ENCODE measurements at places on chromosomes 1 and 21. TPM values are rescaled to one million over a fixed set of nuclear protein-coding genes. Genes with fewer than 3 reads are reported as not detected.
A peak's percentile ranks its signal among the peaks of the same experiment; 100 is the strongest.

Gene GOLPH3L
- total RNA-seq, result 41.3 TPM

- DNase-seq, result no peak
These were observed 819.0 kb upstream of the ADGRL4 start for GRCh38 chr1:79825551-79825950.

- DNase-seq, result no peak
These were observed 500.8 kb upstream of the PBX1 start for GRCh38 chr1:164058198-164058597.

Gene RNF19B
- total RNA-seq, result 62.1 TPM

- no peak for DNase-seq
These were observed 14.4 kb upstream of the EPHA2 start for GRCh38 chr1:16170283-16170673.

GRCh38 chr1:224509907-224510306, 75.3 kb upstream of the WDR26 start:
- no peak for DNase-seq

Gene MAPKAPK2
- 66.5 TPM for total RNA-seq

GRCh38 chr1:203915811-203916210, 54.4 kb downstream of the SNRPE start:
- no peak for DNase-seq

Gene MYBPH
- not detected for total RNA-seq

GRCh38 chr1:3788756-3789420, 7.4 kb downstream of the LRRC47 start:
- DNase-seq, result no peak

GRCh38 chr1:186618401-186619170, 61.6 kb downstream of the PTGS2 start:
- peak; percentile 78 for DNase-seq

Gene ACOT11
- total RNA-seq, result 84.2 TPM

Gene MIXL1
- total RNA-seq, result not detected

GRCh38 chr1:32859915-32860314, 10.8 kb downstream of the FNDC5 start:
- no peak for DNase-seq

DNA sequence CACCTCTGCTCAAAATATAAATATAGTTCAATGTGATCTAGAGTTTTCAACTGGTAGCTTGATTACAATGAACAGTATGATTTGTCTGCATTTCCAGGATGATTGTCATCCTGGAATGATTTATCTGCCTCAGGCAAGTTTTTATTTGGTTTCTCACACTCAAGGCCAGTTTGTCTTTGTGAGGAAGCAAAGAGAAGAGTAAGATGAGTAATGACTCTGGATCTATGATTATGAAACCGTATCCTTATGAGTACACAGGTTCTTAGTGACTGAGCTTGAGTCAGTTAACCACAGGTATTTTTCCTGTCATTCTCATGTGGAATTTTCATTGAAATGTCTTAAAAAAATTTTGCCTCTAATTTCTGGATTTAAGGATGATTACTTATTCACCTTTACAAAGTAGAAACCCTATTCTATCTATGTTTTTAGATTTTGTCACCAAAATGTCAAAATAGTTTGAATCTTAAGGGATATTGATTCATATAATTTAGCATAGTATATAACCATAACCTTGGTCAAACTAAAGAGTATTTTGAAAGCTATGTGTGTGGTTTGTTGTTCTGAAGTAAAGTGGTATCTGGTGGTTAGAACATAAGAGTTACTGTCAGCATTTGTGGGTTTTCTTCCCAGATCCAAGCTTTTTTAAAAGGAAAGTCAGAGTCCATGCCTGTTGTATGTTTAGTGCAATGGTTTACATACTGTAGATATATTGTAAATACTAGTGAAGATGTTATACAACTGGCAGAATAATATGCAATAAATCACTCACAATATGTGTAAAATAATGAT, 145.0 kb downstream of the RASAL2 start:
- DNase-seq, result no peak

- DNase-seq, result no peak
These were observed 54.6 kb upstream of the DPT start for GRCh38 chr1:168783458-168784210.

Gene TEX38
- not detected for total RNA-seq

Gene LPAR3
- total RNA-seq, result 9.1 TPM

GRCh38 chr1:70401974-70402373, 9.1 kb upstream of the CTH start:
- DNase-seq, result no peak

Gene IPO13
- total RNA-seq, result 36.5 TPM

- peak; percentile 23 for DNase-seq
These were observed 11.4 kb upstream of the SPATC1L start for GRCh38 chr21:46195595-46196195.

- no peak for DNase-seq
These were observed 300.4 kb downstream of the PTPRC start for GRCh38 chr1:198939286-198939685.

DNA sequence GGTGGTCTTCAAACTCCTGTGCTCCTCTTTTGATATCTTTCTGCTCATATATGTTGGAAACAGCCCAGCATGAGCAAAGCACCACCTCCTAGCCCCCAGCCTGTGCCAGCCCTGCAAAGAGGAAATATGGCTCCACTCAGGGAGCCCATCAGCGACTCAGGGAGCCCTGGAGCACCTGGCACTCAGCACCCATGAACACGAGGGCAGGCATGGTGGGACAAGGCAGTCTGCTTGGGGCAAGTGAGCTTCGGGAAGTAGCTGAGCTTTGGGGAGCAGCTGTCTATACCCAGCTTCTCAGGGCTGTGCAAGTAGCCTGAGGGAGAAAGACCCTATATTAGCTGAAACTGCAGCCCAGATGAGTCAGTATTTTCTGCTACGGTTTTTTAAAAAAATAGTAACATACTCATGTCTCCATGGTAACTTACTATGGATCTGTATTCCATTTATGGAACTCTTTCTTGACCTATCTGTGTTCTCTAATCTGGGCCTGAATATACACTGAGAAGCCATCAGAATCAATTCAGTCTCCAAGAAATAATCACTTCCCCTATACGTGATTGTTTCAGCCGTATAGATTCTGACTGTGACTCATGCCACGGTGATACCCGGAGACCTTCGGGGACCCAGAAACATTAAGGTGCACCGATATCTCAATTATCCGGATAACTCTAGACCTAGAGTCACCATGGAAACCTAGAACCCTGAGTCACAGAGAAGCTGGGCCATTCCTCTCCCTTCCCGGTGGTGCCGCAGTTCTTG, 1.5 kb upstream of the ETS2 start:
- DNase-seq, result peak; percentile 61

DNA sequence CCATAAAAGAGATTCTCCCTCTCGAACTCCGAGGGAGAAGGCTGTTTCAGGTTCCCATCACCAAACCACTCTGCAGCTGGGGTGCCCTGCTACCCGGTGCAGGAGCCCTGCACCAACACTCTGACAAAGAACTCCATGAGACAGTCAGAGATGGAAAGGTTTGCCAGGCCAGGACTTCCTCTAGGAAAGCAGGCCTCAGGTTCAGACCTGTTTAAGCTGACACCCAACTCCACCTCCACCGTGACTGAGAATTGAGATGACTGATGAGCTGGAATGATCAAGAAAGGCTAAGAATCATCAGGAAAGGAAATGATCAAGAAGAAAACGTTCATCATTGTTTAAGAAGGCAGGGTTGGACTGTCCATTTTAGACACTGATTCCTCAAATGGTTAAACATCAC, 46.2 kb upstream of the KCNE1 start:
- DNase-seq, result no peak

GRCh38 chr1:111690306-111690617, 48.9 kb downstream of the INKA2 start:
- no peak for DNase-seq

DNA sequence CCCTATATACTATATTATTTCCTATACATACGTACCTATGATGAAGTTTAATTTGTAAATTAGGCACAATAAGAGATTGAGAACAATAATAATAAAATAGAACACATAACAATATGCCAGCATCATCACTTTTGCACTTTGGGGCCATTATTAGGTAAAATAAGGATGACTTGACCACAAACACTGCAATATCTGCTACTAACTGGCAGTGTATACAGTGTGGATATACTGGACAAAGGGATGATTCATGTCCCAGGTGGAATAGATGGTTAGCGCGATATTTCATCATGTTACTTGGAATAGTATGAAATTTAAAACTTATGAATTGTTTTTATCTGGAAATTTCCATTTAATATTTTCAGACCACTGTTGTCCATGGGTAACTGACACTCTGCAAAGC, 35.4 kb upstream of the TXLNA start:
- no peak for DNase-seq

DNA sequence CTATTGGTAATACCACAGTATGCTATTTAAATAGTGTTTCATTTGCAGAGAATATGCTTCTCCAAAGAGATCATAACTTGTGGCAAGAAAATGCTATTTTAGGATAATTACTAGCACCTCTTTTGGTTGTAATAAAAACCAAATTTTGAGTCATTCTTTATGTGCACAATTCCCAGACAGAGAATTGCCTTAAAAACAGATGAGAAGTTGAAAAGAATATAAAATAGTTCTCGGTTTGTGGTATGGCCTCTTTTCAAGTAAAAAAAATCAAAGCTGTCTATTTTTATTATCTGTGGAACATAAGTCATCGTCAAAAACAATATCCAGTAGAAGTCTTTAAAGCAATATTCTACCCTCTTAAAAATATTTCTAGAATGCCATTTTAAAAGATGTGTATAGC, 185.9 kb downstream of the GREM2 start:
- DNase-seq, result no peak

DNA sequence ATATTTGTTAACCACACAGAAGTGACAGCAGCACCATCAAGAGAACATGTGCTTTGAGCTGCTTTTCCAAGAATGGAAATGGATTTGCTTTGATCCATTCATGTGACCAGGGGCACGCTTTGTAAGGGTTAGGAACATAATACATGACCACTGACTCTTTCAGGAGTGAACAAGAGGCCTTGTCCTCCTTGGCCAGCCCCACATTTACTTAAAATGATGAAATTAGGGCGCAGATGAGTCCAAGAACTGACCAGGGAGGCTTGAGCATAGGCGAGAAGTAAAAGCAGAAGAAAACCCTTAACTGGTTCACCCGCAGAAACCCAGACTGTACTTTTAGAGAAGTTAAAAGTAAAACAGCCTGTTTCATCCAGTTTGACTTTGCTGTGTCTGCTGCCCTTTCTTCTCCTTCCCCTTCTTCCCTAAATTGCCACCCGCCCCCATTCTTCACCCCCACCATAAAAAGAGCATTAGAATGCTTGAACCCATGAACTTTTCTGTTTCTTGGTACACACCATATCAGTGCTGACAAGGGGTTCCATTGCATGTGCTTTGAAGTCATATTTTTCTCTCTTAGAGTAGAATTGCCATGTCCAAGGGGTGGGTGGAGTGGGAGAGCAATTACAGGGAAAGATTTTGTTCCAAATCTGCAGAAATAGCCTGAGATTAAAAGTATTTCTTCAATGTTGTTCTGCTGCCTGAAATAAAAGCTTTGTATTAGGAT, 2.6 kb upstream of the GLUL start:
- DNase-seq, result no peak

Gene LCE2C
- total RNA-seq, result not detected

DNA sequence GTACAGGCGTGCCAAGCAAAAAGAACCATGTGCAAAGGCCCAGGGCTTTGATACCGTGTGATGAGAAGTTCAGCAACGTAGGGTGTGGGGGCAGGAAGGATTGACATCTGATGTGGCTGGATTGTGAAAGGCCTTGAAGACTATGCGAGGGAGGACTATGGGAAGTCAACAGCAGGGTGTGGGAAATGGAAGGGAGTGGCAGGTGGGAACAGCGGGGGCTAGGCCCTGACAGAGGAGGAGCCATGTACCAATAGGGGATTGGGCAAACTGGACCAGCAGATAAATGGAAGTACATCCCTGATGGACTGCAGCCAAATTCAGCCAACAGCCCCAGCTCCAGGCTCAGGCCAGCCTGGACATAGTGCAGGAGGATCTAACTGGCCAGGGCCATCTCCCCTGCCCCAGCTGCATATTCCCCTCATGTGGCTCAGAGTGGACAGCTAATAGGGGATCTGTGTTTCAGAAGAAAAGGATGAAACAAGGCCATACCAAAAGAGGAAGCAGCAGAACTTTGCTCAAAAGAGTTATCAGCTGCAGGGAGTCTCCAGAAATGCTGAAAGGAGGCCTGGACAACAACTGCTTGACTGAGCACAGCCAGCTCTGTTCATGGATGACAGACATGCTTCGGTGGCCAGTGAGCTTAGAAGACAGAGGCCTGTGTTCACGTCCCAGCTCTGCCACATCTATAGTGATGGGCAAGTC, 140.2 kb upstream of the SGIP1 start:
- no peak for DNase-seq

DNA sequence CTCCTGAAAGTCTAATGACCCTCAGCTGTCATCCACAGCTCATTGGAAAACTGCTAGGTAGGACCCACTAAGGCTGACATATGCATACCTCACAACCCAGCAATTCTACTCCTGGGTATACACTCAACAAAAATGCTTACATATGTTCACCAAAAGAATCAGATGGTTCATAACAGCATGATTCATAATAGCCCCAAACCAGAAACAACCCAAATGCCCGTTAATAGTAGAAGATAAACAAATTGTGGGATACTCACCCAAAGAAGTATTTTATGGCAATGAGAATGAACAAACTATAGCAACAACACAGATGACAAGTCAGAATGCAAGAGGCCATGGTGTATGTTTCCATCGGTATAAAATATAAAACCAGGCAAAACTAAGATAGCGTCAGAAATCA, 124.6 kb downstream of the HLCS start:
- DNase-seq, result no peak
